NCI-H82 (cell line): ENCODE measurements at places on chromosomes 7 and 10.

- no peak for DNase-seq
Measured at GRCh38 chr10:130013335-130014262, 49.5 kb upstream of the EBF3 start.

DNA sequence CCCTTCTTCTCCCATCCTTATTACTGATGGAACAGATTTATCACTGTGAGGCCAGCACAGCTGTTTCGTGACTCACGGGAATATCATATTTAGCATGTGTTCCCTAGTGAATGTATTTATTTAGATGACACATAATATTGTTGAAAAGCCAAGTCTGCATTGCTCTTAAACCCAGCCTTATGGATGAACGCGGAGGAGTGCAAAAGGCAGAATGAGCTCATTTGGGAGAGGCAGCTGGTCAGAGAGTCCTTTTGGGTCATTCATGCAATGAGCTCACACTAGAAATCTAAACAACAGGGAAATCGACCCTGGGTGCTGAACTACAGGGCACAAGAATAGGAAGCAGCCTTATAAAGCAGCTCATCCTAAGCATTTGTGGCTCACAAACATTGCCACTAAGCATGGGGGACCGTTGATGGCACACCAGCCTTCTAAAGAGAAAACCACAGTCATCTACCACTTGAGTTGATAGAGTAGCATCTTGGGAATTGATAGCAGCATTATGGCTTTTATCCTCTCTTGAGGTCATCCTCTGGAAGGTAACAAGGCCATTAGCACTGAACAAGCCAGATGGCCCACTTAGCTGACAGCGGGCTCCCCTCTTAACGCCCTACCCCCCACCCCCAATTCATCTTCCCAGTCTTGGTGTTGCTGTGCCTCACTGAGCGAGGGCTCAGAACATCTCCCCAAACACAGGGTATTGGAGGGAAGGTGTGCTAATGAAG lies 32.9 kb upstream of the SDK1 start:
- DNase-seq = peak; percentile 57

DNA sequence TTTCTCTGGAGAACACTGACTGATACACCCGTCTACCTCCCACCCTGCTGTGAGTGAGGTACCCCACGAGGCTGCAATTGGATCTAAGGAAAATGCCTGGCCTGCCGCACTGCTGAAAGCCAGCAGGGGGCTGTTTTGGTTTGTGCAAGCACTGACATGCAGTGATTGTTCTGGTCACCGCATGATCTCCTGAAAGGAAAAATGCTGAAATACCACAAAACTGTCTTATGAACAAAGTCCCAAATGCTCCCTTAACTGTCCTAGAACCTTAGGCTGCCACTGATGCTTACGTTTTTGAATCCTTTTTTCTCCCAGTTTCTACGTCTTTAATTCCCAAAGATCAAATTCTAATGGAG lies 132.7 kb downstream of the JCAD start:
- DNase-seq = peak; percentile 0

GRCh38 chr10:6478722-6479121 lies 101.4 kb downstream of the PRKCQ start:
- DNase-seq = no peak

DNA sequence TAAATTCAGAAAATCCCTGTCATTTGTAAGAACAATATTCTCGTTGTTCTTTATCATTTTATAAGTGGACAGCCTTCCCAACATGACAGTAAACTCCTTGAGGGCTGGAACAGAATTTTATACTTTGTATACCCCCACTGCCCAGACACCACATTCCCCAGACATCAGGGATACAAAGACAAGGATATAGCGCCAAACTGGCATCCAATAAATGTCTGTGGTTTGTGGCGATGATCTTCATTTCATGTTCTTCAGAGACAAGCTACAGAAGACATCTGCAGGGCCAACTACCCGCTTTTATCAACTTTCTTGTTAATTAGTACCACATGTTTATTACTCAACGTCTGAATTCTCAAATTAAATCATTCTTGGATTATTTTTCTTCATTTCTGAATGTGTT lies 155.9 kb downstream of the ATE1 start:
- DNase-seq = no peak
